ENCODE measurements at places on chromosomes 1 and 21. TPM values are rescaled to one million over a fixed set of nuclear protein-coding genes. Genes with fewer than 3 reads are reported as not detected.

Gene CYYR1
- not detected for total RNA-seq

DNA sequence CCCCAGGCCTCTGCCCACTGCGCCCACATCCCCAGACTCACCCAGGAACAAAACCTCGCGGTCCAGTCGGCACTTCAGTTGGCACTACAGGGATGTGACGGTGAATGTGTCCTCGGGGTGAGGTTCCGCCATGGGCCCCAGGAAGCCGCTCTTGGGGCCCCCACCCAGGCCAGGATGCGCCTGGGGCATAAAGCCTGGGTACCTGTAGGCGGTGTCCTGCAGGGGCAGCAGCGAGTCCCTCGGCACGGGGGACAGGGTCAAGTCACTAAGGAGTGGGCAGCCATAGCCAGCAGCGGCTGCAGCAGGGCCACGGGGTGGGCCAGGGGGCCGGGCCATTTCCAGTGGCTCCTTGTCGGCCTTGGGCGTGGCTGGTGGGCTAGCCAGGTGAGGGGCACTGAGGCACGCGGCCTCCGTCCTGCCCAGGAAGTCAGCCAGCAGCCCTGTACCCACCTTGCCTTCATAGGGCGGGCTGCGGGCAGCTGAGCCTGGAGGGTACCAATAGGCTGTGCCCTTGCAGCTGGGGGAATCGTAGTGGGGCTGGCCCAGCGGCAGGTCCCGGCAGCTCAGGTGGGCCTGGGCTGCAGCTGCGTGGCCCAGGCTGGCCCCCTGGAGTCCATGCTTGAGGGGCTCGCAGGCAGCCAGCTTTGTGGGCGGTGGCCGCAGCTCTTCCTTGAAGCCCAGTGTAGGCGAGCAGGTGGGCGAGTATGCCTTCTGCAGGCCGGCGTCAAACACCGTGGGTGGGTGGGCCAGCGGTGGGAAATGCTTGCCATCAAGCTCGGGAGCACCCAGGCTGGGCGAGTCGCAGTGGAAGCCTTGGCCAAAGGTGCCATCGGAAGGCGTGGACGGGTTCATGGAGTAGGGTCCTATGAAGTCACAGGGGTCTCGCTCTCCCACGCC, 56.5 kb downstream of the AHDC1 start:
- H3K4me3 ChIP-seq = no peak overlapping the region
- no peak overlapping the region for H3K27ac ChIP-seq
- H3K4me1 ChIP-seq = no peaks in the 10 kb centered on the region
- no peaks in the 10 kb centered on the region for H3K27me3 ChIP-seq
- H3K36me3 ChIP-seq = no peaks in the 10 kb centered on the region

- H3K27me3 ChIP-seq = peaks cover 41% of the 10 kb centered on the region
- H3K4me3 ChIP-seq = no peak overlapping the region
- H3K27ac ChIP-seq = no peak overlapping the region
Observed at GRCh38 chr1:29991025-29991424, 732.4 kb downstream of the MATN1 start.

DNA sequence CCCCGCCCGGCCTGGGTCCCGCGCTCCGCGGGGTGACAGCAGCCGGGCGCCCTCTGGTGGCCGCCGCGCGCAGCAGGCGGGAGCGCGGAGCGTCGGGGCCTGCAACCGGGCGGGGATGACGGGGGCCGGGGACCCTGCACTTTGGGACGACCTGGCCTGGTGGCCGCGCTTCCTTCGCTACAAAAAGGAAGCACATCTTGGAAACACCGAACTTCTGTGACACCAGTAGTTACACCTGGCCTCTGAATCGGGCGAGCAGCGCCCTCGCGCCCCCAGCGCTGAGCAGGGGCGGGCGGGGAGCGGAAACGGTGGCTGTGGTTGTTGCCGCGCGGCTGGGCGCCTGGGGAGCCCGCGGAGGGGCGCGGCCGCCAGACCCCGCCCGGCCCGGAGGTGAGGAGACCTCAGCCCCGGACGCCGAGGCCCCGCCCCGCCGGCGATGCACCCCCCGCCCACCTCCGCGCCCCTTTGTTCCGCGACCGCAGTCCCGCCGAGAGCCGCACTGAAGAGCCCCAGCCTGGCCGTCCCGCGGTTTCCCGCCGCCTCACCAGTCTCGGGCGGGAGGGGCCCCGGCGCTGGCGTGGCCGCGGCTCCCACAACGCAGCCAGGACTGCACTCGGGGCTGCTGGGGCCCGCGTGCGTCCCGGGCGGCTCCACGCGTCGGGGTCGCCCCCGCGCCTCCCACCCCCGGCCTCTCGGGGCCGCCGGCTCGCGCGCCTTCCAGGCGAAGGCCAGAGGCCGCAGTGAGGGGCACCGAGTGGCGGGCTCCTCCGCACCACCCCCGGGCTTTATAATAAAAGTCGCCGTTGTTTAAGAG, 59.3 kb downstream of the H3-3A start:
- no peaks in the 10 kb centered on the region for H3K27me3 ChIP-seq
- H3K36me3 ChIP-seq = no peaks in the 10 kb centered on the region
- no peak overlapping the region for H3K27ac ChIP-seq
- H3K4me3 ChIP-seq = peak overlapping the region; percentile 78
- H3K4me1 ChIP-seq = peaks cover 22% of the 10 kb centered on the region
- DNase-seq = peak; percentile 86

Gene CELA3B
- not detected for total RNA-seq

DNA sequence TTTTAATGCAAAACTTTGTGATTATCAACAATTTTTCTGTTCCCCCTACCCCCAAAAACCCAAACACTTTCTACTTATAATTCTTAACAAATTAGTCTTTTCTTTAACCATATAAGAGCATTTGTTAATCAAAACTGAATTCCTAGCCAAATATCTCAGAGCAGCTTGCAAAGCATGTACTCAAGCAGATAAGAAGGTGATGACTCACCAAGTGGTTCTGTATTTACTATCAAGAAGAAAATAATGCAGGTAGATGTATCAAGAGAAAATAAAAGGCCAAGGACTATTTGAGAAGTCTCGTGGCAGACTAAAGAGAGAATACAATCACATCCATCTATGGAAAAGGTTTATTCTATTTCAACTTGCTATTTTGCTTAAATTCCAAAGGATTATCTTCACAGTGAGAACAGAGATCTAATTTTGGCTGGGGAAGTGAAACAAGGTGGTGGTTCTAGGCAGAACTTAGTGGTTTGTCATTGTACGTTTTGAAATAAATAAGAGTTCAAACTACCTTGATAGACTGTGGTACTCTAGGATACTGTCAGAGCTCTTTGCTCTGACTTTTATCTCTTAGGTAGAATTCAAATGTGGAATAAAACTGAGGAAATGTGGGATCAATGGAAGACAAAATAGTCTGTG, 94.7 kb upstream of the NRIP1 start:
- no peak overlapping the region for H3K4me3 ChIP-seq
- DNase-seq = no peak
- H3K27me3 ChIP-seq = peaks cover 16% of the 10 kb centered on the region
- H3K4me1 ChIP-seq = no peaks in the 10 kb centered on the region
- H3K27ac ChIP-seq = no peak overlapping the region

DNA sequence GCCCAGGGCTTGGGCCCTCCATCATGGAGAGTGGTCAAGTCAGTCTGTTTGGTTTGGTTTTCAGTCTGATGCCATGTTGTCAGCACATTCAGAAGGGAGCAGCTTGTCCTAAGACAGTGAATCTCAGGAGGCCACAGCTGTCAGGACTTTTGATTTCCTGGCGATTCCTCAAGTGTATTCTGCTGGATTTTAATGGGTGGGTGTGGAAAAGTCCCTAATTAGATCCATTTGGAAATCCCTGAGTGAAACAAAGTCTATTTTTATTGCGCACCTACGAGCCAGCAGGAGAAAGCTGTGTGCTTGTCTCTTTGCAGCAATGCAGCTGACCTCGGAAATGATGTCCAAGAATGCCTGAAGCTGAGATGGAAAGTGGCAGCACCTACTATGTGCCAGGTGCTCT, 21.6 kb upstream of the FHAD1 start:
- H3K27ac ChIP-seq = no peak overlapping the region
- H3K4me3 ChIP-seq = no peak overlapping the region
- no peak for DNase-seq
- no peaks in the 10 kb centered on the region for H3K36me3 ChIP-seq

Gene LEMD1
- total RNA-seq = not detected

All from natural killer cell treated with Interleukin-12 subunit alpha and Interleukin-12 subunit beta and Interleukin-15 and Interleukin-18, amount 100 ng/mL, for 72 hours (primary cell).